ENCODE measurements at places on chromosomes 12 and 14.

DNA sequence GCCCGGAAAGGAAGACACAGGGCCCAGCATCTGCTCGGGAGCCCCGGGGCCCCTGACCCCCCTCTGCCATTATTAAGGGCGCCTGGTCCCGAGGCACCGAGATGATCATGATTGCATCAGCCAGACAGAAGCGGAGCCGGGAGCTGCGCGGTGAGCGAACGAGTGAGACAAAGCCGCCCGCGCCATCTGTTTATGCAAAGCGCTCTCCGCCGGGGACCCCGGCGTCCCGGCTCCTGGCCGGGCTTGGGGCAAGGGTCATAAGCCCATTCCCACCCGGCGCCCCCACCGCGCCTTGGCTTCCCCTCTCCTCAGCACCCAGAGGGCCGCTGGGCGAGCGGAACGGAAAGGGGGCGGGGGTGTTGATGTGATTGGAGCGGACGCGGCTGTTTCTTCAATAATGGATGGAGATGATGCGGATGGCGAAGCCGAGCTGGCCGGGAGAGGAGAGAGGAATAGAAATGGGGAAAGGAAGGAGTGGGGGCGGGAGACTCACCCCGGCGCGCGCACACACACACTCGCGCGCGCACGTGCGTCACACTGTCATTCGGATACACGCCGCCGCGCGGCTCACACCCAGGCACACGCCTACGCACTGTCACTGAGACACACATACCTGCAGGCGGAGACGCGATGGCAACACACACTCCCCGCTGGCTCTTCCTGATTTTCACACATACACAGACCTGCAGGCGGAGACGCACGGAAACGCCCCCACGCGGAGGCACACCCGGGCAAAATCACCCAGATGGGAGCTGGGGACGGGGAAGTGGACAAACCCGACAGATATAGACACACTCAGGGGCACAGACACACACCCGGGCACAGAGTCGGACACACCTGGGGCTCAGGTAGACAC, 10.7 kb downstream of the STAC3 start:
- peak; percentile 63 for DNase-seq

DNA sequence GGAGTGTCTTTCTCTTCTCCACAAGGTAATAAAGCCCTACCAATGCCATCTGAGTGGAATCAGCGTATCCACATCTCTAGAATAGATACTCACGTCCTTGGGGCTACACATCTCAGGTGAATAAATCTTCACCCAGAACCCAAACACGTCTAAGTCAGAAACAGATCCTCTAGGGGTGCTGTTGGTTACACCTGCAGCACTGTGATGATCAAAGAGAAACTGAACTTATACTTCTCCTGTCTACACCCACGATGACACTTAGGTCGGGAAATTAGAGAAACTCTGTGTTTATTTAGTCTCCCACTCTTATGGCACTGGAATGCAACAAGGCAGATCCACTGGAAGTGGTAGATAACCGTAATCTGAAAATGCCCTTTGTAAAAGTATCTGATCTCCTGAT, 46.2 kb downstream of the WIF1 start:
- DNase-seq, result no peak

- DNase-seq, result no peak
Measured at GRCh38 chr12:4107911-4108697, 165.5 kb upstream of the CCND2 start.

GRCh38 chr12:110039085-110039807, 9.1 kb downstream of the C12orf76 start:
- DNase-seq, result no peak

DNA sequence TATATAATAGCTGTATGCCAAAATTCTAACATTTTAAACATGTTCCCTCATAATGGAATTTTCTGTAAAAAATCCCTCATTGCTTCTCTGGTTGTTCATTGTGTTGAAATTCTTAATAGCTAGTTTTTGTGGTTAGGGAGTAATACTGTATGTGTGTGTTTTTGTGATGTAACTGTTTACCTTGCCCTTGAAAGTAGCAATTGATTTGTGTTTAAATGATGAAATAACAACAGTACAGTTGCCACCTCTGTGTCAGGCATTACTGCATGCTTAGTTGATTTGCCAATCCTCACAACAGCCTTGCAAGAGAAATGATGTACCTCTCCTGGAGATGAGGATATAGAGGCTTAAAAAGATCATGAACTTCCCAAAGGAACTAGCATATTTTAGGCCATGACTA, 94.9 kb downstream of the DAAM1 start:
- no peak for DNase-seq

GRCh38 chr12:101806265-101806664, 24.5 kb downstream of the GNPTAB start:
- DNase-seq, result no peak

- DNase-seq, result no peak
Measured at GRCh38 chr14:74542056-74542685, 48.6 kb downstream of the ISCA2 start.

DNA sequence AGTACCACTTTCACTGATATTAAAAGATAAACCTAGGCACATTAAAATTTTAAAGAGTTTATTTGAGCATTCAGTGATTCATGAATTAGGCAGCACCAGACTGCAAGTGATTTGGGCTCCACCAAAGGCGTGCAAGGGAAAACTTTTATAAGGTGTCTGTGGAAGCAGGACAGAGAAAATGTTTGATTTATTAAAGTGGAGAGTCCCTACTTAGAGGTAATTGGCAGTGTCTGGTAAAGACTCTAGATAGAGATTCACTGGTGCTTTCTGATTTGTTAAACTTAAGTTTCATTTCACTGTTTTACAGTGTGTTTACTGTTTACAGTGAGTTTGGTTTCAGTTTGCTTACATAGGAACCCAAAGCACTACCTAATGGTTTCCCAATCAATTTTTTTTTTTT, 72.8 kb downstream of the ANKS1B start:
- no peak for DNase-seq

DNA sequence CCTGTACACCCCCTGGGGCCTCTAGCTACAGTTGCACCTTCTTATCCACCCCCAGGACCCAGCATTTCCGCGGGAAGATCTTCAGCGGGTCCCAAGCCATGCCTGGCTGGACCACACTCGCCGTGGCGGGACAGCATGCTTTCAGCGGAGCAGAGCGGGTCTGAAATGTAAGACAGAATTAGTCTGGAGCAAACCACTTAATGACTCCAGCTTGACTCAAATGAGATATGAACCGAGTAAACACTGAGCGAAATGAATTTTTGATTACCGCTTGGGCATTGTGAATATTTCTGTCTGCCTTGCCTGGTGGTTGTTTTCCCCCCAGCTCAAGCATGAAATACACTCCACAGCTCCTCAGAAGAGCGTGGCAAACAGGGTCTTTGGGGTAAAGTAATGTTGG, 60.8 kb downstream of the SLC24A4 start:
- no peak for DNase-seq

DNA sequence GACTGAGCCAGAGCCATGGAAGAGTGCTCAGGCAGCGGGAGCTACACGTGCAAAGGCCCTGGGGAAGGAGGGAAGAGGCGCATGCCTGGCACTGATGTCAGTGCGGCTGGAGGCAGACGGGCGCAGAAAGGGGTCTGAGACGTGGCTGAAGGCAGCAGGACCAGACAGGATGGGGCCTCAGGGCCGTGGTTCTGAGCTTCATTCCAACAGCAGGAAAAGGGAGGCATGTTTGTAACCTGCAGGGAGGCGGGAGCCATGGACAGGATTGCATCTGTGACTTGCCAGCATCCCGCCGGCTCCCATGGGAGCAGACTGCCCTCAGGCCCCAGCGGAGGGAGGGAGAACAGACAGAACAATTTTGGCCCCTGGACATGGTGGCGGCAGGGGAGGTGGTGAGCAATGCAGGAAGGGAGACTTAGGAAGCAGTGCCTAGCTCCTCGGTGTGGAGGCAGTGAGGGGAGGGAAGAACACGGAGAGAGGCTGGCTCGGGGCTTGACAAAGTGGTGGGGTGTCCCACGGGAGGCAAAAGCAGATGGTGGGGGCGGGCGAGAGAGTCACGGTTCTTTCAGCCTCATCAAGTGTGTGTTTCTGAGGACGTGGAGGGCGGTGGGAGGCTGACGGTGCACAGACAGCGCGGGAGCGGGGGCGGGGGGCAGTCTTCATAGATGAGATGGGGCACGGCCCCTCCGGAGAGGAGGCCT, 33.3 kb upstream of the INF2 start:
- no peak for DNase-seq

DNA sequence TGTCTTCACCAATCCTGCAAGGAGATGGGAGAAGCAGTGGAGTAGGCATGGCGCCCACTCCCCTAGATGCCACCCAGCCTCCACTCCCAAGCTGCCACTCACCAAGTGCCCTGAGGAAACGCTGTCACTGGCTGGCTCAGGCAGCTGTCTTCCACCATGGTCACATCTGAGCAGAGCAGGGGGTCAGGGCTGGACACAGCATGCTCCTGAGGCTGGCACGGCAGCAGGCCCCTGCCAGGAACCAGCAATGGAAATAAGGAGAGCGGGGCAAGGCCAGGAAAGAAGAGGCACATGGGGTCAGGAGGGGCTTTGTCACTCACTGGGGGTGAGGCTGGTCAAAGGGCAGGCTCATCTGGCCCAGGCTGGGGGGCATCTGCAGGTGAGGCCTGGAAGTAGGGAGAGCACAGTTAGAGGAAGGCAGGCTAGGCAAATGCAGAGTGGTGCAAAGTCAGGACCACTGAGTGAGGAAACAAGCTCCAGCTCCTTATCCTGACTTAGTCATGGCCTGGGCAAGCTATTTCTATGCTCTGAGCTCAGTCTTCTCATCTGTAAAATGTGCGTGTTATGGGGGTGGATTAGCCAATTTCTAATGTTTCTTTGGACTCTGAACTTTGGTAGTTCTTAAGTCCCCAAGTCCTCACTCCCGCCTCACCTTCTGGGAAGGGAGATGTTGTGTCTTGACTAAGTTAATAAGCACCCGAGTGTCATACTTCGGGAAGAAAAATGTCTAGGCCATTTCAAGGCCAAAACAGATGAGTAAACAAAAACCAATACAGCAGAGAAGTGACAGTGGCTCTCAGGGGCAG, 8.0 kb downstream of the NAB2 start:
- no peak for DNase-seq

GRCh38 chr12:89051065-89051677, 301.1 kb downstream of the DUSP6 start:
- DNase-seq, result no peak

DNA sequence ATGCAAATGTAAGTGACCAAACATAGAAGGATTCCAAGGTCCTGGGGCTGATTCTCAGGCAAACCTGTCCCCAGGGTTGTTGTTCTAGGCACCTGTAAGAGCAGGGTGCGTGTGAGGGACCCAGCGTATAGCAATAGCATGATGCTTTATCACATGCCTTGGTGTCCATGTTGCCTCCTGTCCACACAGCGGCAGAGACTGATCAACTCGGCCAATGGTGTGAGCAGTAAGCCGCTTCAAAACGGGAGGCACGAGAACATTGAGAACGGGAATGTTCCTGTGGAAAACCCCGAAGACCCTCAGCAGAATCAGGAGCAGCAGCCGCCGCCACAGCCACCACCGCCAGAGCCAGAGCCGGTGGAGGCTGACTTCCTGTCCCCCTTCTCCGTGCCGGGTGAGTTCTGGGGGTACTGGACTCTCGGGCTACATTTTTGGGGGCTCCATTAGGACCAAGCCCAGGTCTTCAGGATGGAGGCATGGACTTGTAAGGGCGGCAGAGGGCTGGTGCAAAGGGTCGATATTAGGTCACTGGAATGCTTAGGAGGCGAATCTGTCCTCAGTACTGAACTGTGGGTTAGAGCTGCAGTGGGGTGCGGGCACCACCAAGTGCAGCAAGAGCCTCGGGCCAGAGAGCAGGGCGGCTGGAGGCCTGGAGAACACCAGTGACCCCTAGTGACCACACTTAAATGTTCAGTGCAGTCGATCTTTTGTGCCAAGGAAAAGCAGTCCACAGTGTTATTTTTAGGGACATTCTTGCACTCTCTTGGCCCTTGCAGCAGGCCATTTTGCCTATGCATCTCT, 57.2 kb upstream of the RIN3 start:
- no peak for DNase-seq

DNA sequence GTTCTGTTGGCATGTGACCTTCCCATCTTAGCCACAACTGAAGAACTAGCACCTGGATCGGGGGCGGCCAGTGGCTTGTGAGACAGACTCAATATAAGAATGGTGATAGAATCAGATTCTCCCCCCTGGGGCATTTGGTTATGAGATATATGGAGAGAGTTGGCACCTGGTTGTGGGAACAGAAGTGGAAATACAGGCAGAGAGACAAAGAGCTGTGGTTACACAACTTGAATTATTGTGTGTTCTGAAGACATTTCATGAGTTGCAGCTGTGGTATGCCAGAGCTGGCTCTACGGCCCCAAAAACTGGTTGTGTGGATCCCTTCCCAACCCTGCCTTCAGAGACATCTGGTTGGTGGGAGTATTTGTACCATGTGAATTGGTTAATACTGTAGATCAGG, 2.9 kb upstream of the MSRB3 start:
- no peak for DNase-seq

DNA sequence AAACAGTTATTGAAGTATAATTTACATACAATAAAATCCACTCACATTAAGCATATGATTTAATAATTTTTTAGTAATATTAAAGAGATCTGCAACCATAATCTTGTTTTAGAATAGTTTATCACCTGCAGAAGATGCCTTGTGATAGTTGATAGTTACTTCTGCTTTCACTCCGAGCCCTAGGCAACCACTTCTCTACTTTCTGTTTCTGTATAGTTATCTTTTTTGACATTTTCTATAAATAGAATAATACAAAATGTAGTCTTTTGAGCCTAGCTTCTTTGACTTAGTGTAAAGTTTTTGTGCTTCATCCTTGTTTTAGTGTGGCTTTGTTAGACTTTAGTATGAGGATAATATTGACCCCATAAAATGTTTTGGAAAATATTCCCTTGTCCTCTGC, 111.0 kb downstream of the MNAT1 start:
- no peak for DNase-seq

GRCh38 chr12:30067146-30067545, 283.4 kb upstream of the TMTC1 start:
- DNase-seq, result no peak

- DNase-seq, result no peak
Measured at GRCh38 chr12:80219345-80219744, 120.0 kb downstream of the OTOGL start.

GRCh38 chr12:52338241-52338960, 17.2 kb upstream of the KRT83 start:
- no peak for DNase-seq

- no peak for DNase-seq
Measured at GRCh38 chr14:53743371-53743770, 213.3 kb downstream of the BMP4 start.

DNA sequence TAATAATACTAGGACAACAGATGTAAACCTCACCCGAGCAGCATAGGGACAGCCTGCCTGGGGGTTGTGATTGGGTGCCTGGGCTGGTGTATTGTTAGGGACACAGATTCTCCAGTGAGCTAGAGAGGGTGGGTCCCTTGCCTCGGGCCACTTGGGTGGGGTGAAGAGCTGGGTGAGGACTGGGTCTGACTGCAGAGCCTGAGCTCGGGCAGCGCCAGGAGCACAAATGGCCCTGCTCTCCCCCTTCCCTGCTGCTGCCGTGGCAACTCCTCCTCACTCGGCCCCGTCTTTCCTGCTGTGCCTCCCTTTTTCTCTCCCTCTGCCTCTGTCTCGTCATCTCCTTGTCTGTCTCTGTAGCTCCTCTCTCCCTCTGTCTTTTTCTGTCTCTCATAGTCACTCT, 115.4 kb downstream of the GLT1D1 start:
- DNase-seq, result no peak

- DNase-seq, result no peak
Measured at GRCh38 chr12:68138480-68138879, 21.1 kb downstream of the IFNG start.

GRCh38 chr12:50924439-50925341, 27.7 kb upstream of the HIGD1C start:
- DNase-seq, result peak; percentile 22
